Stimulated activated CD4-positive, alpha-beta T cell treated with anti-CD3 and anti-CD28 coated beads, Interleukin-1b, Interleukin-23, amount 100 ng/mL, for 4 hours (primary cell): ENCODE measurements at places on chromosomes 12 and 14.
A peak's percentile ranks its signal among the peaks of the same experiment; 100 is the strongest.

- no peak for DNase-seq
These were observed 28.7 kb downstream of the NKX2-8 start for GRCh38 chr14:36553656-36554260.

DNA sequence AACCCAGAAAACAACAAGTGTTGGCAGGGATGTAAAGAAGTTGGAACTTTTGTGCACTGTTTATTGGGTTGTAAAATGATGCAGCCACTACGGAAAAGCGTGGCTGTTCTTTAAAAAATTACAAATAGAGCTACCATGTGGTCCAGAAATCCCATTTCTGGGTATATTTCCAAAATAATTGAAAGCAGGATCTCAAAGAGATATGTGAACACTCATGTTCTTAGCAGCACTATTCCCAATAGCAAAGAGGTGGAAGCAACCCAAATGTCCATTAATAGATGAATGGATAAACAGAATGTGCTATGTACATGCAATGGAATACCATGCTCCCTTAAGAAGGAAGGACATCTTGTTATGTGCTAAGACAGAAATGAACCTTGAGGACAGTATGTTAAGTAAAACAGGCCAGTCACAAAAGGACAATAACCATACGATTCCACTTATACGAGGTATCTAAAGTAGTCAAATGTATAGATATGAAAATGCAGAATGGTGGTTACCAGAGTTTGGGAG is 249.5 kb downstream of the PHLDA1 start:
- DNase-seq: no peak

DNA sequence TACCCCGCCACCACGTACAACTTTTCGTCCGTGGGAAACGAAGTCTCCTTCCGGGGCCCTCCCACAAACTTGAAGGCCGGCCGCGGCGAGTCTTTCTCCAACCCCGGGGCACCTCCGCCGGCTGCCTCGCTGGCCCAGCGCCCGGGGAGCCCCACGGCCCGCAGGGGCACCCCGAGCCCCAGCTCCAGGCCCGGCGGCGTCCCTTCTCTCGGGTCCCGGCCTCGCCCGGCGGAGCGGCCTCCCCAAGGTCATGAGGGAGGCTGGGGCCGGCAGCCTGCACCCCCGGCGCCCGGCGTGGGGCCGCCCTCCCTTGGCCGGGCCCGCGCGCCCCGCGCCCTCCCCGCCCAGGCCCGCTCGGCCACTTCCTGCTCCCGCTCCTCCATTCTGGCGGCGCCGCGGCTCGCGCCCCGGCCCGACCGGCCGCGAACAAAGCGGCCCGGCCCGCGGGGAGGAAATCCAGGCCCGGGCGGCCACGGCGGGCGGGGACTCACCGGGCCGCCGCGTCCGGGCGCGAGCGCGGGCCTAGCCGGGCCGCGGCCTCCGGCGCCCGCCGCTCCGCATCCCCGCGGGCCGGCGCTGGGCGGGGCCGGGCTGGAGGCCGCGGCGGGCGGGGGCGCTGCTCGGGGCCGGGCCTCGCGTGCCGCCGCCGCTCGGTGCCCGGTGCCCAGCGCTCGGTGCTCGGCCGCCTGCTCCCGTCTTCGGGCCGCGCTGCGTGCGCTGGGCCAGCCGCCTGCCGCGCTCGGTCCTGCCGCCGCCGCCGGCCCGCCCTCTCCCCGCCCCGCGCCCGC is at the start of gene AKT1:
Gene AKT1, minus strand, starts transcription at position 756 of the 788 bp plus-strand sequence. CDS start 3,105 bp downstream, outside the sequence.
- no peak for DNase-seq

GRCh38 chr12:110246636-110247339 is 34.3 kb upstream of the ATP2A2 start:
- DNase-seq: no peak

GRCh38 chr12:321606-322326 is 59.1 kb upstream of the SLC6A13 start:
- DNase-seq: no peak

DNA sequence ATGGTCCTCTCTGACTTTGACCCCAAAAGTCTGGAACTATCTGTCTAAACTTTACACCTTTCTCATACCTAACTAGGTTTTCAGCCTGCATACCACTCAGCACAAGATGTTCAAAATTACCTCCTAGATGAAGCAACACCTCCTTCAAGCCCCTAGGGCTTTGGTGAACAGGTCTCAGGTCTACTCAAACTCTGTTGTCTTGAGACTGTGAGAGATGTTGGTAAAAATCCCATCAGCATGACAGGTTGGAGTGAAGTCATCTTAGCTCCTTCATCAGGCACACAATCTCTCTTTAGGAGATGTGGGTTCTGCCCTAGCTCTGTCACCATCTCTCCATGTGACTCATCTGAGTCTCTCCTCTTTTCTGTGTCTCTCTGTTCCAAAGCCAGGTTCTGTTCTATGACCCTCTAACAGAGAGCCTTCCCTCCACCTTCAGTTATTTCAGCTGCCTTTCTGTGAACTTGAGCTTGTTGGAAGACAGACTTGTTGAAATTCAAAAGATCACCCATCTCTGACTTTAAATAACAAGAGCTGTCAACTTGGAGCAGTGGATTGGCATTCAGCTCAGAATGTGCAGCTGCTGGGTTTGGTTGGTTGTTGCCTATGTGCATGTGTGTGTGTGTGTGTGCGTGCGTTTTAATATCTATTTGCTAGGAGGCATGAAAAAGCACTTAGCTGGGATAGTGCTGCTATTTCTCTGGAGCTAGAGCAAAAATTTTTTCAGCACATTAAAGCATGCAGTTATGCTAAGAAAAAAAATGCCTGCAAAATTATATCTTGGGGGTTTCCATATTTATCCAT is 130.7 kb downstream of the CRACR2A start:
- no peak for DNase-seq

- no peak for DNase-seq
These were observed 36.8 kb downstream of the CCDC177 start for GRCh38 chr14:69537900-69538299.

DNA sequence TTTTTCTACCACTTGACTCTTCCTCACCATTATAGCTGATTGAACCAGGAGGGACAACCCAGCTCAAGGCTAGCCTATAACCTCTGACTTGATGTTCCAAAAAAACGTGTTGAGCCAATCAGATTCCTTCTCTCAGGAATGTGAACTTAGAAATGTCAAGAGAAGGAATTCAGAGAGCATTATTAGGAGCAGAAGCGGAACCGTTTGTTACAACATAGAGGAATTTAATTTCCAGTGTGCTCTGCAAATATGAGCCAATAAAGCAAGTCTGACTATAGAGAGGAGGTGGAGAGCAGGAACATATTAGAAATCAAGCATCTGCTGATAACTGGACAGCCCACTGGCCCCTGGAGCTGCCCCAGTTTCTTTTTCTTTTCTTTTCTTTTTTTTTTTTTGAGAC is 15.3 kb upstream of the PELI2 start:
- no peak for DNase-seq

DNA sequence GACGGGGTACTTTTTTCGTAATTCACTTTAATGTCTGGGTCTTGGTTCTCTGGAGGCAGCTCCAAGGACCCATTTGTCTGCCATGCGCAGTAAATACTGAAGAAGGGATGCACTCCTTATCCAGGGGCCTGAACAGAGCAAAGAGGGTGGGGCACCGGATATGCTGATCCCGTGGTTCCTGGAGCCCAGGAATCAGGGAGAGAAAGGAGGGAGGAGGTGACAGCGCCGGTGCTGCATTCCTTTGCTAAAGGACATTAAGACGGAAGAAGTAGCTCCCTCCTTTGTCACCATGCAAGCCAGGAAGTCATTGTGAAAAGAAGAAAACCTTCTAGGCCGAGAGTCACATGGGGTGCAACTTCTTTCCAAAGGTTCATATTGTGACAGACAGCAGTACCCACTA is 1057.7 kb downstream of the VRK1 start:
- no peak for DNase-seq

DNA sequence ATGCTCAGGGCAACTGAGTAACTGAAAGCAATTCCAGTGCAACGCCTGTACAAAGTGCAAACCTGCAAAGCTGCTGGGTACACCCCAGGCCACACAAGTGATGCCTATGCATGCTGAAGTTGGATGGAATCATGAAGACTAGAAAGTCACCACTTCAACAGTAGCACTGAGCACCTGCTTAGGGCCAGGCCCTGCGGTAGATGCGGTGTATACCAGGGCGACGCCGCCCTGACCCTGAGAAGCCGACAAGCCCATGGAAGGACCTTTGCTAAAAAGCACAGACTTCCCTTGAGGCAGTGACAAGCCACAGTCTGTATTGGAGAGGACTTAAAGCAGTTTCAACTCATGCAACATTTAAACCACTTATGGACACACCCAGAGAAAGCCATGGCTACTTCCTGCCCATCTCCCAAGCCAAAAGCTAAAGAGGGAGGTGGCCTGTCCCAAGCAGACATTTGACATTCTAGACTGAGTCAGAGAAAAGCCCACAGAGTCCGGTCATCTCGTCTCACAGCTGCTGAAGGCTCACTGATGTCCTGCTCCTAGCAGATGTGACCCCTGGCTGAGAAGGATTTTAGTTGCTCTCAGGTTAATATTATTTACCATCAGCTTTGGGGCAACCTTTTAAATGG is 843.9 kb upstream of the TMEM132C start:
- DNase-seq: no peak

GRCh38 chr12:22480016-22480415 is 64.3 kb downstream of the C2CD5 start:
- DNase-seq: no peak

DNA sequence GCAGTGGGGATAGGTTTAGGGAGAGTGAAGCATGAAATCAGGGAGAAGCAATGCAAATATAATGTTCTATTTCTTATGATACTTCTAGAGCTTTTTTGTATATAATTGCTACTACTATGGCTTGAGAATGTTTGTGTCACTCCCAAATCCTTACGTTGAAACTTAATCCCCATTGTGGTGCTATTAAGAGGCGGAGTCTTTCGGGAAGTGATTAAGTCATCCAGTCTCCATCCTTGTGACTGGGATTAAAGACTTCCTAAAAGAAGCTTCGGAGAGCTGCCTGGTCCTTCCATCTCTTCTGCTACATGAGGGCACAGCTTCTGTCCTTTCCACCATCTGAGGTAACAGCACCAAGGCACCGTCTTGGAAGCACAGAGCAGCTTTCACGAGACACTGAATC is 81.2 kb downstream of the COX16 start:
- DNase-seq: no peak

GRCh38 chr12:10853776-10854175 is 4.5 kb upstream of the PRR4 start:
- DNase-seq: no peak

- no peak for DNase-seq
These were observed 181.6 kb upstream of the FOXN3 start for GRCh38 chr14:89598548-89599186.

- DNase-seq: no peak
These were observed 197.7 kb upstream of the STXBP6 start for GRCh38 chr14:25247609-25248008.

- no peak for DNase-seq
These were observed 297.4 kb upstream of the RTL1 start for GRCh38 chr14:101200650-101201516.

DNA sequence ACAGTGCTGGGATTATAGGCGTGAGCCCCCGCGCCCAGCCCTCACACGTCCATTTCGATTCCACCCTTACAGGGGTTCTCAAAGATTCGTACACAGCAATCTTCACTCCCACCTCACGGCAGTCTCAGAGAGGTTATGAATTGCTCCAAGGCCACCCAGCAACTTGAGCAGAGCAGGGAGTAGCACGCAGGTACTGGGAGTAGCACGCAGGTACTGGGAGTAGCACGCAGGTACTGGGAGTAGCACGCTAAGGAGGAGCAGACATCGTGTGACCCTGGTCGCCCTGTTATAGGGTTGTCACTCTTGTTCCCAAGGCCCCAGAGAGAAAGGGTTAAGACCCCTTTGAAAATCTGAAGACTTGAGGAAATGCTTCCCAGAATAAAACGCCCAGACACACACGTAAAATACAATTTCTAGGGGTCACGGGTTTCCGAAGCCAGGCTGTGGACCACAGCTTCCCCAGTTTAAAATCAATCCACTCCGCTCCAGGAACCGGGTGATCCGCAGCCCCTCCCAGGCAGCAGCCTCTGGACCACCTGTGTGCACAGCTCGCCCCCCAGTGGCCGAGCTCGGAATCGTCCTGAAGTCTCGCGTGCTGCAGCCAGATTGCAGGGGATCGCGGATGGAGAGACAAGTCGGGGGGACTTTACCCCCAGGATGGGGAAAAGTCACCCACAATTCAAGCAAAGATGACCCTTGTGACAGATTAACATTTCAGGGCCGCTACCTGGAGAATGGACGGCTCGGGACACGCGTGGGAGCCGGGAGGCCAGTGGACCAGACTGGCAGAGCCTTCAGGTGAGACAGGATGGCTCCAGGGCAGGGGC is 92.0 kb downstream of the SCARB1 start:
- peak; percentile 83 for DNase-seq

- DNase-seq: no peak
These were observed 500.4 kb downstream of the GALC start for GRCh38 chr14:87492561-87492960.

DNA sequence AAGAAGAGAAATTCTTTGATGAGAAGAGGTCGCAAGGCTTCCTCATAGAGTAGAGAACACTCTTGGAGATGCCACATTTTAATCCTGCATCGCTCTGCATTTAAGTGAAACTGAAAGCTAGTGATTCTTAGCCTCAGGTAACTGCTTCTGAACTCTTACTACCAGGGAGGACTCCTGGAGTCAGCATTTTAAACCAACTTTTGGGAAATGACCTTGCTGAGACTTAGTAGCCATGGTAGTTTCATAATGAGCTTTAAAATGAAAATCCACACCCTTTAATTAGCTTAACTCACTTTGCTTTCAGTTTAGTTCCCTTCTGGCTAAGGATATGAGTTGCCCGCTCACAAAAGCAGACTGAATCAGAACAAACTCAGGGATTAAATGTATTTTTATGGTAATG is 80.3 kb downstream of the SYNE2 start:
- DNase-seq: no peak

DNA sequence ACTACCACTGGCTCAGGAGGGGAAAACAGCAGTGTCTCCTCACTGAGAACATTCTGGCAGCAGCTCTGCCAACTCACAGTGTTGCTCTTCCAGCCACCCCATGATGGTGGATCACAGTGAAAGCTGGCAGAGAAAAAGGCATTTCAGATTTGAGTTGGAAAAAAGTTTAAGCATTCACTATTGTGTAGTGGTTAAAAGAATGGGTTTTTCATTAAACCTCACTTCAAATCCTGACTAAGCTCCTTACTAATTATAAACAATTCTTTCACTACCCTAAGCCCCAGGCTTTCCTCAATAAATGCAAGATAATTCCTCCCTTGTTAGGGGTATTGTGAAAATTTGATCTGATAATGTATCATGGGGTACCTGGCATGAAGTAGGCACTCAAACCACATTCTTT is 518.1 kb downstream of the SNAPC1 start:
- no peak for DNase-seq

GRCh38 chr12:58030566-58031279 is 89.4 kb downstream of the ATP23 start:
- no peak for DNase-seq

GRCh38 chr12:97177481-97177880 is 270.4 kb downstream of the NEDD1 start:
- DNase-seq: no peak

GRCh38 chr14:92383805-92384204 is 60.8 kb downstream of the SLC24A4 start:
- no peak for DNase-seq

- DNase-seq: peak; percentile 2
These were observed 212.6 kb downstream of the SLC16A7 start for GRCh38 chr12:59808317-59808910.
